ENCODE measurements at places on chromosomes 3 and 15. TPM values are rescaled to one million over a fixed set of nuclear protein-coding genes. Genes with fewer than 3 reads are reported as not detected.

Gene IL16
- total RNA-seq: 6.7 TPM

Gene BFSP2
- not detected for total RNA-seq

Gene ISLR
- 199 TPM for total RNA-seq

Gene C3orf22
- total RNA-seq: not detected

Gene IFT57
- total RNA-seq: 60.1 TPM

Gene ABHD6
- total RNA-seq: 6.2 TPM

Gene ATP1B3
- 56.2 TPM for total RNA-seq

All from pericardium fibroblast (primary cell).